ENCODE measurements at places on chromosomes 11 and 22.

DNA sequence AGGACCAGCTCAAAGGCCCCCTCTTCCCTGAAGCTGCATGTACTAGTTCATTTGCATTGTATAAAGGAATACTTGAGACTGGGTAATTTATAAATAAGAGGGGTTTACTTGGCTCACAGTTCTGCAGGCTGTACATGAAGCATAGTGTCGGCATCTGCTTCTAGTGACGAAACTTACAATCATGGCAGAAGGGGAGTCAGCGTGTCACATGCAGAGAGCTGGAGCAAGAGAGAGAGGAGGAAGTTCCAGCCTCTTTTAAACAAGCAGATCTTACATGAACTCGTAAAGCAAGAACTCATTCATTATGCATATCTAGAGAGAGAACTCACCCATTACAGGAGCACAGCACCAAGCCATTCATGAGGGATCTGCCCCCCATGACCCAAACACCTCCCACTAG is 7.1 kb upstream of the HMGXB4 start:
- DNase-seq: no peak

GRCh38 chr22:32202539-32203180 is 2.2 kb downstream of the RFPL2 start:
- DNase-seq: no peak

DNA sequence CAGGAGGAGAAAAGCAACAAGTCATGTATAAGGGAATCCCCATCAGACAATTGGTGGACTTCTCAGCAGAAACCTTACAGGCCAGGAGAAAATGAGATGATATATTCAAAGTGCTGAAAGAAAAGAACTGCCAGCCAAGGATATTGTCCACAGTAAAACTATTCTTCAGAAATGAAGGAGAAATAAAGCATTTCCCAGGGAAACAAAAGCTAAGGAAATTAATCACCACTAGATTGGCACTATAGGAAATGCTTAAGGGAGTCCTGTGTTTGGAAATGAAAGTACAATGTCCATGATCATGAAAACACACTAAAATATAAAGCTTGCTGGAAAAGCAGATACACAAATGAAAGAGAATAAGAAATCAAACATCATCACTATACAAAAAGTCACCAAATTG is 282.0 kb downstream of the BLID start:
- no peak for DNase-seq

- DNase-seq: no peak
Observed at GRCh38 chr22:22074634-22075381, 92.2 kb upstream of the TOP3B start.

- DNase-seq: no peak
Observed at GRCh38 chr11:34146866-34147265, 41.4 kb downstream of the NAT10 start.

- DNase-seq: no peak
Observed at GRCh38 chr11:27013781-27014361, 20.0 kb downstream of the FIBIN start.

- DNase-seq: no peak
Observed at GRCh38 chr11:17538054-17538453, 6.2 kb downstream of the USH1C start.

DNA sequence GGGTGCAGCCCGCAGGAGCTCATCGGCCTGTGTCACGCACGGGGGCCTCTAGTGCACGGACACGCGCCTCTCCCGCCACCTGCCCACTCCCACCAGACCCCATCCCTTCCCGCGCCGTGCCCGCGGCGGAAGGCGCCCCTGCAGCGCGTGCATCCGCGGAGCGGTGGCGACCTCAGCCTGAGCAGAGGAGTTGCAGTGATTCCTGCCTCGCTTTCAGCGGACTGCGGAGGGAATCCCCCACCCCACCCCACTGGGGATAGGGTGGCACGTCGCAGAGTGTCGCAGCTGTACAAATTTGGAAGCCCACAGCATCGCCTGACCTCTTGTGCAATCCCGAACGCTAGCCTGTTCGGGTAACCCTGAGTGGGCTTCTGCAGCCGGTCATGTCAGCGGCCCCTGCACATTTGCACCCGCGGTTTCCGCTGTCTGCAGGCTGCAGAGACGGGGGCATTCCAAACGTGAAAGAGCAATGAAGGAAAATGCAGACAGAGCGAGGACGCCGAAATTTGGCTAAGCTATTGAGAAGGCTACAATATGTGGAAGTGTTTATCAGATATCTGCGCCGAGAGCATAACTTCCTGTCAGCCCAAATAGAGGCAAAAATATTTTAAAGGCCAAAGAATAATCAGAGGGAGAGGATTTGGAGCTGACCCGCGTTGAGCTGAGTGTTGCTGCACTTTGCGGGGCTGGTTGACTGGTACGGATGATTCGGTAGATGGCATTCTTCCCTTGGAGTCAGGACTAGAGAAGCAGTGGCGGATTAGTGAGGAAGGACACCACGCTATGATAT is 617 bp upstream of the ARHGAP20 start:
- DNase-seq: no peak
